Stimulated activated CD4-positive, alpha-beta T cell treated with anti-CD3 and anti-CD28 coated beads, Interleukin-4, amount 100 ng/mL, for 24 hours (primary cell): ENCODE measurements at places on chromosomes 1 and 21.

DNA sequence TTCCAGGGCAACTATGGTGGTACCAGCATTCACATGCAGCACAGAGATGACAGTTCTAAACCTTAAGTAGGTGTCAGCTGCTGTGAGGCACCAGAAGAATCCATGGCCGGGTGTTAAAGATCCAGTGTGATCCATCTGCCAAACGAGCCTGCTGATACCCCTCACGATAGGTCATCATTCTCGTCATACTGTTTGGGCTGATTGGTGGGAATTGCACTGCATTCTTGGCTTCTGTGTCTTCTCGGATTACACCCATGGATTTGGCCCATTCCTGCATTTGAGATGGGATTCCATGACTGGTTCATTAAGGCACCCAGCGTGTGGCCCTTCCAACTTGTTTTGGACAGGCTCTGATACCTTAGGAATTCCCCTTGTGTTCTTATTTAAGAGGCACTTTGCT lies 55.2 kb downstream of the ST6GALNAC3 start:
- DNase-seq: no peak

- DNase-seq: peak; percentile 49
These were observed 14.9 kb downstream of the PDIK1L start for GRCh38 chr1:26126321-26127084.

GRCh38 chr1:204468206-204468605 lies 26.4 kb downstream of the PIK3C2B start:
- no peak for DNase-seq

DNA sequence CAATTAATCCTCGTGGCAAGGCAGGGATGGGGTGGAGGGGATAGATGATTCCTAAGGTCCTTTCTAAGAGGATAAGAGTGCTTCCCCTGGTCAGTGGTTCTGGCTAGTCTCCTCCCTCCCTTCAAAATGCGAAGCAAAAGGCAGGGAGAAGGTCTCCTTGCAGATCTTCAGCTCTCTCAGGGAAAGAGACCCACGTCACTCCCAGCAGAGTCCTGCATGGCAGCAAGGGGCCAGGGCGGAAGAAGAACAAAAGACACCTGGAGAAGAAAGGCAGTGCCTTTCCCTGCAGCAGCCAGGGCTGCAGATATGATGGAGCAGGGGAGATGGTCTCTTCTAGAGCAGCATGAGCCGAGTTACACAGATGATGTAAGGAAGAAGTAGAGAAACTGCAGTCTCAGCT lies 29.6 kb upstream of the SLAMF9 start:
- no peak for DNase-seq

DNA sequence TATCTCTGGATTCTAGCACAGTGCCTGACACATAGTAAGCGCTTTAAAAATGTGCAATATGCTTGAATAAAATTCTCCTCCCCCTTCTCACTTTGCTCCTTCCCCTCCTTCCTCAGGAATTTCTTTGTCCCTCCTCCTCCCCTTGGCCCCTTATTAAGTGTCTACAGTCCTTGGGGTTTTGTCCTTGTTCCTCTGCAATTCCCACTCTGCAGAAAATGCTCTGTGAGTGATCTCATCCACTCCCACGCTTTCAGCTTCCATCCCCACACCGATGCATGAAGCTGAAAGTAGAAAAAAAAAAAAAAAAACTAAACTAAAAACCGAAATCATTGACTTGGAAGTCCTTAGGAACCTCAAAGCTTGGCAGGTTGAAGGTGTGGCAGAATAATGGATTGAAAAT lies 273.6 kb downstream of the RRAGC start:
- no peak for DNase-seq

DNA sequence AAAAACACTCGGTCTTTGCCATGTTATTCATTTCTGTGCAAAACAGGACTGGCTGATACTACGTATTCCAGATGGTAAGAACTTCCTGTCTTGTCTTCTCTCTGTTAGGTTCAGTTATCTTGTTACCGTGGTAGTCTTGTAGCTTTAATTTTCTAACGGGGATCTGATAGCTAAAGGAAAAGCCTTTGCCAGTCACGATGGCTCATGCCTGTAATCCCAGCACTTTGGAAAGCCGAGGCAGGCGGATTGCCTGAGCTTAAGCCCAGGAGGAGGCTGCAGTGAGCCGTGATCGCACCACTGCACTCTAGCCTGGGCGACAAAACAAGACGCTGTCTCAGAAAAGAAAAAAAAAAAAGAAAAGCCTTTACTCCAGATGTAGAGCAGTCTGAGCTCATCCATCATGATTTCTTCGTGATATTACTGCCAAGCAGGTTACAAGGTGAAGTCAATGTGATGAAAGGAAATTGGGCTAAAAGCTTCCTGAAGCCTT lies 11.1 kb upstream of the MSTO1 start:
- DNase-seq: no peak

- no peak for DNase-seq
These were observed 7.2 kb downstream of the LAD1 start for GRCh38 chr1:201391651-201392511.

GRCh38 chr1:196684476-196684875 lies 32.6 kb downstream of the CFH start:
- no peak for DNase-seq

GRCh38 chr1:167431909-167432650 lies 86.2 kb downstream of the CD247 start:
- no peak for DNase-seq

DNA sequence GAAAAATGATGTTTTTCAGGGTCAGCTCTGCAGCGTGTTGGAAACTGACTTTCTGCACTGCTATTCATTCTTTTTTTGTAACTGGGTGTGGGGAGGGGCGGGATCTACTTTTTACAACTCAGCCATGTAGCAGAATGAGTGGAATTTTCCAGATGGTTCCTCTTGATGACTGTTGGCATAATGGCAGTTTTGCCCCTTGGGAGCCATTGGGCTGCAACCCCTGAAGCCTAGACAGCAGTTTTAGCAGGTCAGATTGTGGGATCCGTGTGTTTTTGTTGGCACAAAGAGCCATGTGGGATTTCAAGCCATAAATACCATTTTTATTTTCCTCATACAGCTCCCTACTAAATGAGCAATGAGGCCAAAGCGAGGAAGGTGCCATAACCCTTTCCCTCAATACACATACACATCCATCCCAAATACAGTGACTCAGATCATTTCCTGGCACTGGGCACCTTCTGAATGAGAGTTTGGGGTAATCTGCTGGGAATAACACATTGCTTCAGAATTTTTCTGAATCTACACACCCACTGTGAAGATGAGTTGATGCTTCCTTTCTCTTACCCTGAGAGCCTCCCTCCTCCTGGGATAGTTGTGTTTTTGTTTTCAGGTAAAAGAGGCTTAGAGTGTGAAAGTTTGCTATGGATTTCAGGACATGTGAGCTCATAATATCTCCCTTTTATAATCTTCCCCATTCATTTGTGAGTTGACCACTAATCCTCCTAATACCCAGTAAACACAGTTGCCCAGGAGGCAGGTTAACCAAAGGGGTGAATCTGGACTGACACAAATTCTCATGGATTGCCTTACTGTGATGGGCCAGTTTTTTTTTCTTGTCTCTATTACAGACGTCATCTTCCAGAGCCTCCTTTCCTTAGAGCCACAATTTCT lies 13.1 kb downstream of the S100A10 start:
- no peak for DNase-seq

- no peak for DNase-seq
These were observed 19.8 kb downstream of the COL6A2 start for GRCh38 chr21:46117586-46118315.

DNA sequence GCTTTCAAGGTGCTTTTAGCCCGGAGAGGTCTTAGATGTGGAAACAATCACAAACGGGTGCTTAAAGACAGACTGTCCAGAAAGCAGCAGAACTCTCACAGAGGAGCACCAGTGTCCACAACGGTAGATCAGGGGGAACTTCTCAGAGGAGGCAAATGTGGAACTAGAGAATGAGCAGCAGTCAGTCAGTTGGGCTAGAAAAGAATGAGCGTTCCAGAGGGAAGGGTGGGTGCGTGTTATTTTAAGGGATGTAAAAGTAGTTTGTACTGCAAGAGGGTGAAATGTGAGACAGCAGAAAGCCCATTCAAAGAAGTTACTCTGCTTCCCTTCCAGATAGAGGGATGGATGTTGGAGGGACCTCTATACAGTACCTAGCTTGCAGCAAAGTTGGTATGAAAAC lies 30.9 kb downstream of the RGS5 start:
- DNase-seq: no peak
